Right lung (tissue), 10 donors: ENCODE measurements at places on chromosomes 2 and 18. TPM values are rescaled to one million over a fixed set of nuclear protein-coding genes. Genes with fewer than 3 reads are reported as not detected.

C1QL2 gene
- not detected for polyA plus RNA-seq

CYBRD1 gene
- 61.2 TPM for polyA plus RNA-seq

TMEM163 gene
- 7.8 TPM for polyA plus RNA-seq

CWC22 gene
- polyA plus RNA-seq, result 44.2 TPM

DDX18 gene
- polyA plus RNA-seq, result 90.0 TPM

UGT1A9 gene
- polyA plus RNA-seq, result not detected

GRCh38 chr18:68428661-68429060 lies 286.2 kb downstream of the TMX3 start:
- no peak for DNase-seq

- DNase-seq, result no peak
Observed at GRCh38 chr2:120555092-120555491, 180.6 kb upstream of the GLI2 start.

DNA sequence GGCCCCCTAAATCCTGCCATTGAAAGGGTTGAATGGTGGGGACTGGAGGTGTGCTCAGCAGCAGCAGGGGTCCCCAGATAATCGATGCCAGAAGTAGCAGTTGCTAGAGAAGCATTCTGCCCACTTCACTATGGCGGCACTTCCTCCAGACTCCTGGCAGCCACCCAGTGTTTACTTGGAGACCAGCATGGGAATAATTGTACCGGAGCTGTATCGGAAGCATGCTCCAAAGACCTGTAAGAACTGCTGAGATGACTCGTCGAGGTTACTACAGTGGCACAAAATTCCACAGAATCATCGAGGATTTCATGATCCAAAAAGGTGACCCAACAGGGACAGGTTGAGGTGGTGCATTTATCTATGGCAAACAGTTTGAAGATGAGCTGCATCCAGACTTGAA lies 11.0 kb upstream of the GAREM2 start:
- DNase-seq, result no peak

DNA sequence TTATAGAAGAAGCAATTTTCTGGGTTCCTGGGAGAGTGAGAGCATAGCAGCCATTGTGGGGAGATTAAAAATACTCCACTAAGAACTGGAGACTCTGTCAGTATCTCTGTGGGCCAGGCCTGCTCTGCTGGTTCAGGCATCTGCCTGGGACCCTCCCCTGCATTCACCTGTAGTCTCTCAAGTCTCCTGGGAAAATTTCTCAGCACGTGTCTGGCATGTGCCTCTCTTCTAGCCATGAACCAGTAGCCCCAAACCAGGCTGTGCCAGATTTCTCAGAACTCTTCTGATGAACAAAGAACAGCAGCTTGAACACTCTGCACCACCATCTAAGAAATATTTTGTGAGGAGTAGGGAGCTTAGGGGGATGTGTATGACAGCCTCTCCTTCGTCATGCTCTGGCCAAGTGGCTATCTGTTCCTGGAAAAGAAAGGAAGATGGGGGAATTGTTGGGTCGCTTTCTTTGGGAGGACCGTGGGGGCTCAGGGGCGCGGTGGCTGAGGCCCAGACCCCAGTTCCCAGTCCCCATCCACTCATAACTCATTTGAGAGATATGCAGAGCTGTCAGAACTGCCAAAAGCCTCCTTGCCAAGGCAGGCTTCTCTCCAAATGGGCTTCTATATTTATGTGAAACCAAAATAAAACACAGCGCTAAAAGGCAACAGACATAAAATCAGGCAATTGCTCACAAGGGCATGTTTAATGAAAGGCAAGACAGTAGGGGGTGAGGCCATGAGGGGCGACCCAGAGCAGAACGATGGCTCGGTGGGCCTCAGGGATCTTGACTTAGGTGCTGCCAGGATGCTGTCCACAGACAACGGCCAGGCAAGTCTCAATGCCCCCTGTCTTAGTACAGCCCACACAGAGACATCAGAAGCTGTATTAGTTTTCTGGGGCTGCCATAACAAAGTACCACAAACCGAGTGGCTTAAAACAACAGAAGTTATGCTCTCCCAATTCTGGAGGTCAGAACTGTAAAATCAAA lies 114.7 kb upstream of the TNP1 start:
- DNase-seq, result no peak
